ENCODE measurements at places on chromosomes 13 and 19.

DNA sequence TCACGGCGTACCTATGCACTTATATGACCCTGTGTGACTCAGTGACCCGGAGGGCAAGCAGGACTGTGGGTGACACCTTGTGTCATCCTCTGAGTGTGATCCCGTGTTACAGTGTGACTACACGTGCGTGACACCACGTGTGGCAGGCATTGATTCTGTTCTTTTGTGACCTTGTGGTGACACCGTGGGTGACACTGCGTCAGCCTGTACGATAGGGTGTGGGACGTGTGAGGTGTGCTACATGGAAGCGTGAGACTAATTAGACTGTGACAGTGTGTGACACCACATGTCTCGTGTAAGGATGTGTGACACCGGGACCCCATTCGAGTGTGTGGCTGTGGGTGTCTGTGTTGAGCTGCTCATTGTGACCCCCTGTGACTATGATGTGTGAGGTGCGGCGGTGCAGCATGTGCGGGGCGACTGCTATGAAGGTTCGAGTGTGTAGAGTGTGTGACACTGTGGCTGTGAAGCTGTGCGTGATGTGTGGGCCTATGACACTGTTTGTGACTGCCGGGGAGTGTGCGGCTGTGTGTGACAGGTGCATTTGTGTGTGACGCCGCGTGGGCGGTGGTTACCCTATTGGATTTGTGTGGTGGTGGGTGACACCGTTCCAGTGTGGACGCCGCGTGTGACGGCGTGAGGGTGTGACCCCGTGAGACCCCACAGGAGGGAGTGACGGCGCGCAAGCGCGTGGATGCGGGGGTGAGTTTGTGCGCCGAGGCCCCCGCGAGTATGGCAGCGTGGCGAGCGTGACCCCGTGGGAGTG is 399 bp upstream of the SPTBN4 start:
- DNase-seq, result peak; percentile 17

GRCh38 chr13:113783200-113783881 is 24.3 kb downstream of the TMEM255B start:
- no peak for DNase-seq

GRCh38 chr19:1374250-1374577 is 9.5 kb upstream of the NDUFS7 start:
- no peak for DNase-seq

DNA sequence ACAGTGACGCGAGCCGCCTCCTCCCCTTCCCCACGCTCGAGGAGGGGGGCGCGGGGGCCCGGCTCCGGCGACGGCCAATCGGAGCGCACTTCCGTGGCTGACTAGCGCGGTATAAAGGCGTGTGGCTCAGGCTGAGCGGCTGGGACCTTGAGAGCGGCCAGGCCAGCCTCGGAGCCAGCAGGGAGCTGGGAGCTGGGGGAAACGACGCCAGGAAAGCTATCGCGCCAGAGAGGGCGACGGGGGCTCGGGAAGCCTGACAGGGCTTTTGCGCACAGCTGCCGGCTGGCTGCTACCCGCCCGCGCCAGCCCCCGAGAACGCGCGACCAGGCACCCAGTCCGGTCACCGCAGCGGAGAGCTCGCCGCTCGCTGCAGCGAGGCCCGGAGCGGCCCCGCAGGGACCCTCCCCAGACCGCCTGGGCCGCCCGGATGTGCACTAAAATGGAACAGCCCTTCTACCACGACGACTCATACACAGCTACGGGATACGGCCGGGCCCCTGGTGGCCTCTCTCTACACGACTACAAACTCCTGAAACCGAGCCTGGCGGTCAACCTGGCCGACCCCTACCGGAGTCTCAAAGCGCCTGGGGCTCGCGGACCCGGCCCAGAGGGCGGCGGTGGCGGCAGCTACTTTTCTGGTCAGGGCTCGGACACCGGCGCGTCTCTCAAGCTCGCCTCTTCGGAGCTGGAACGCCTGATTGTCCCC is at the start of gene JUNB:
TSS of gene JUNB (plus strand) at position 142 of the 706 bp plus-strand sequence. CDS start at position 428, 286 bp downstream.
- peak; percentile 99 for DNase-seq

DNA sequence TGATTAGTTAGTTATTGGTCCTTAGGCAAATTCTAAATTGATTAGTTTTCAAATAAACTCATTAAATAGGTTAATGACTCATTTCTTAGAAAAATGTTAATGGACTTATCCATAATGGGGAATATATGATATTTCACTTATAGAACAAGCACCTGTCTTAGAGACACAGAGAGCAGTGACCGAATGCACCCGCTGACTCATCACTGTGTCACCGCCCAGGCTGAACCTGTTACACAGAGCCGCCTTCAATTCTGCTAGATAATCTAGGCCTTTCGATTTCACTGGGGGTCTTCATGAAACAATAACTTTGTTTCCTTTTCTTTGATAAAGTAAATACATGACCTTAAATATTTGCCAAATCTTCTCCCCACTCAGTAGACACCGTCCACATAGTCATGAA is 13.1 kb downstream of the IRS2 start:
- DNase-seq, result no peak

All from NCI-H69 (cell line).